ENCODE measurements at places on chromosomes 11 and 22.

GRCh38 chr11:100929377-100929776 is 200.2 kb downstream of the PGR start:
- DNase-seq: peak; percentile 69

DNA sequence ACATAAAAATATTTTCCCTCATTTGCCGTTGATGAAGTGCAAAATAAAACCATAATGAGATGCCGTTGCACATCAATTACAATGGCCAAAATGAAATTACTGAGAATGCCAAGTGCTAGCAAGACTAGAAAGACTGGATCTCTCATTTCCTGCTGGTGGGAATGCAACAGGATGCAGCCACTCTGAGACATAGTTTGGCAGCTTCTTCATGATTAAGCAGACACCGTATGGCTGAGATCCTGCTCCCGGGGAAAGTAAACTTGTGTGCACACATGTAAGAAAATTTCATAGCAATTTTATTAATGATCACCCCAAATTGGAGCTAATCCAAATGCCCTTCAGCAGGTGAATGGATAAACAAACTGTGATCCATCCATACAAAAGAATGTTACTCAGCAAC is 1013.2 kb downstream of the TBC1D22A start:
- DNase-seq: no peak

DNA sequence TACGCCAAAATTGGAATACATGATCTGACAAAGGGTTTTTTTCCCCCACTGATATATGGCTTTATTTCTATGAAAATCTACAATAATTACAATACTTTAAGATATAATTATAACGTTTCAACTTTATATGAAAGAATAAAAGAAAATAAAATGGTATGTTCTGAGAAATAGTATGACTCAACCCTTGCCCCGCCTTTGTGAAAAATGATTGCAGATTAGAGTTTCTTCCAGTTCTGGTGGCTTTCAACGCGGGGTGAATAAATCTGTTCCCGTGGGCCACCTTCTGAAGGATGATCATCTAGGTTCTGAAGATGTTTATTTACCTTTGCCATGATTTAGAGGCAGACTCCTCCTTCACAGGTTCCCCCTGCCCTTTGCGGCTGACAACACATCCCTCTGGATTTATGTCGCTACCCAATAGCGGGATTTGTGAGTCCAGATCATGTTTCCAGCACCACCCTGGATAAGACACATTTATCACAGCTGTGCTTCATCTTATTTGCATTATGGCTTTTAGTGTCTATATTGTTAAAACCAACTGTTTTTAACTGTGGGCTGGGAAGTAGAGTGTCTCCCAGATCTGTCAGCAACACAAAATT is 607.0 kb upstream of the KIRREL3 start:
- DNase-seq: no peak

DNA sequence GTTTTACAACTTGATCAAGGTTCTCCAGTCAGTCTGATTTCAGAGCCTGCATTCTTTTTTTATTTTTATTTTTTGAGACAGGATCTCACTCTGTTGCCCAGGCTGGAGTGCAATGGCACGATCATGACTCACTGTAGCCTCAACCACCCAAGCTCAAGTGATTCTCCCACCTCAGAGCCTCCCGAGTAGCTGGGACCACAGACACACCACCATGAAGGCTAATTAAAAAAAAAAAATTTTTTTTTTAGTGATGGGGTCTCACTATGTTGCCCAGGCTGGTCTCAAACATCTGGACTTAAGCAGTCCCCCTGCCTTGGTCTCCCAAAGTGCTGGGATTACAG is 117.2 kb upstream of the NAV2 start:
- DNase-seq: no peak

DNA sequence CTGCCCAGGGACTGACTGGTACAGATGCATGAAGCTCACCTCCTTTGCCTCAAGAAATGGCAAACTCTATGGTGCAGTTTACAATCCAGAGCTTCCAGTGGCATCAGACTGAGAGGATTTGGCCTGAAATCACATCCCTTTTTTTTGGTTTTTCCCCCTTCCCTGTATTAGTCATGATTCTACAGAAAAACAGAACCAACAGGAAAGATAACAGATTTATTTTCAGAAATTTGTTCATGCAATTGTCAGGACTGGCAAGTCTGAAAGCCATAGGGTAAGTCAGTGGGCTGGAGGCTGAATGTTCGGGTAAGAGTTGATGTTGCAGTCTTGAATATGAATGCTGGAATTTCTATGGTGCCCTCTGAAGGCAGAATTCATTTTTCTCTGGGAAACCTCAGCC is 12.0 kb upstream of the ZDHHC13 start:
- DNase-seq: peak; percentile 39

DNA sequence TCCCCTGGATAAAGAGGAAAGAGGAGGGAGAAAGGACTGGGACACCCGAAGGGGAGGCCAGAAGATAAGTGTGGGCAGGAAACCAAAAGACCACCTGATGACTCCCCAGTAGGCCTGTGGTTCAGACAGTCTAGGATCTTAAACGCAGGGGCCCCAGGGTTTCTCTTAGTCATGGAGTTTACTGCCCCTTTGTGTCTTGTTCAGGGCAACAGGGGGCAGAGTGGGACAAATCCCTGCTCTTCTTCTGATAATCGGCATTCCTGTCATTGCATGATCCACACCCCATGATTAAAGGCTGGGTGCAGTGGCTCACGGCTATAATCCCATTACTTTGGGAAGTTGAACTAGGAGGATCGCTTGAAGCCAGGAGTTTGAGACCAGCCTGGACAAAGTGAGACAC is 4.7 kb upstream of the TMPRSS13 start:
- DNase-seq: no peak

DNA sequence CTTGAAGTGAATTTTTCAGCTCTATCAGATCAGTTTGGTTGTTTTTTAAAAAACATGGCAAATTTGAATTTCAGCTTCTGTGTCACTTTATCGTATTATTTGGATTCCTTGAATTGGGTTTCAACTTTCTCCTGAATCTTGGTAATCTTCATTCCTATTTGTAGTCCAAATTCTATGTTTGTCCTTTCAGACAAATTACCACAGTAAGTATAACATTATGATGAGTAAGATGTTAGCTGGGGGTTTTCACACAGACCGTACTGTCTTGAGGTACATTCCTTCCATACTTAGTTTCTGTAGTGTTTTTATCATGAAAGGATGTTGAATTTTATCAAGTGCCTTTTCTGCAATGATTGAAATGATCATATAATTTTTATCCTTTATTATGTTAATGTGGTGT is 28.0 kb downstream of the OR5B17 start:
- DNase-seq: peak; percentile 14

GRCh38 chr11:33222052-33222750 is 35.0 kb upstream of the HIPK3 start:
- DNase-seq: no peak

DNA sequence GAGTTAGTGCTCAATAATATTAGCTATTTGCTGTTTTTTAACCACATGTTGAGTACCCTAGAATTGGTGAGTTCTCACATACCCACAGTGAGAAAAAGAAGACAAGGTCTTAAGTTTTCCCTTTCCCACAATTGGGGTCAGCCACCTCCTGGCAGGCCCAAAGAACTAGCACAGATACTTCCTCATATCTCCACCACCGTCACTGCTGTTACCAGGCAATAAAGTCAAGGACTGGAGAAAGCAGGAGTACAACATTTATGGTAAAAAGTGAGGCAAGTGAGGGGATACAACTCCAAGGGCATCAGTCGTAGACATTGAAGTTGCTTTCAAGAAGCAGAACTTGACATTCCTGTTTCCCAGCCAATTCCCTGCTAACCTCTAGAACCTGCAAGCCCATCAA is 19.6 kb downstream of the ELP4 start:
- no peak for DNase-seq

DNA sequence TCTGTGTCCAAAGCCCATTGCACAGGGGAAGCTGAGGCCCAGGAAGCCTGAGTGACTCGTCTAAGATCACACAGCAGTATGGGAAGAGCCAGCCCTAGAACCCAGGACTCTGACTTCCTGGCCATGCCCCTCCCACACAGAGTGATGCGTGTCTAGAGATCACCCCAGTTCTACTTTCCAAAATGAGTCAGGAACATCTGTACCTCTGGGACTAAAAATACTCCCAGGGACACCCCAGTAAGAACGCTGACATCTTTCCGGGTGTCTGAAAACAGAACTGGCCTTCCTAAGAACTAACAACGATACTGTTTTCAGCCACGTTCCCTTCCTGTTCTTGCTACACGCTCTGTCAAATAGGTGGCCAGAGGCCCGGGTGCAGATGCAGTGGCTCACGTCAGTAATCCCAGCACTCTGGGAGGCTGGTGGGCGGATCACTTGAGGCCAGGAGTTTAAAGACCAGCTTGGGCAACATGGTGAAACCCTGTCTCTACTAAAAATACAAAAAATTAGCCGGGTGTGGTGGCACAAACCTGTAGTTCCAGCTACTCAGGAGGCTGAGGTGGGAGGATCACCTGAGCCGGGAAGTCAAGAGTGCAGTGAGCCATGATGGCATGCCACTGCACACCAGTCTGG is 21.7 kb upstream of the PDGFB start:
- DNase-seq: peak; percentile 31

DNA sequence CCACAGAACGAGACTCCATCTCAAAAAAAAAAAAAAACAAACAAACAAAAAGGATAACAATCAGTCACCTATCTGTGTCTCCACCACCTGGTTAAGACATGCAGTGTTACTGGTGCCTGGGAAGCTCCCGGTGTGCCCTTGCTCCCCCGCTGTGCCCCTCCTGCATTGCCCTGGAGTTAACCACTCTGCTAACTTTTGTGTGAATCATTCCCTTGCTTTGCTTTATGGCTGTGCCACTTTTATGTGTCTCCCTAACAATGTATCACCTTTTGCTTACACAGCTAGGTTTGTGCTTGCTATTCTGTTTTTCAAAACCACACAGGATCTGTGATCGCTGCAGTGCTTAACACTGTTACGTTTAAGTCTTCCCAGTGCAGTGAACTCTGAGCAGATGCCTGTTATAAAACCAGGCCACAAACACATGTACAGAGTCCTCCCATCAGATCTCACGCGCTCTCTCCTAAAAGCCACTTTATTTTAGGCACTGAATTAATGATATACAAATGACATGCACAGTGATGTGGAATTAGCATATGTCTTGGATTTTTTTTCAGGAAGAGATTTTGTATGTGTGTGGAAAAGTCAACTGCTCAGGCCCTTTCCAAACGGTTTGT is 69.9 kb downstream of the BUD13 start:
- DNase-seq: no peak

DNA sequence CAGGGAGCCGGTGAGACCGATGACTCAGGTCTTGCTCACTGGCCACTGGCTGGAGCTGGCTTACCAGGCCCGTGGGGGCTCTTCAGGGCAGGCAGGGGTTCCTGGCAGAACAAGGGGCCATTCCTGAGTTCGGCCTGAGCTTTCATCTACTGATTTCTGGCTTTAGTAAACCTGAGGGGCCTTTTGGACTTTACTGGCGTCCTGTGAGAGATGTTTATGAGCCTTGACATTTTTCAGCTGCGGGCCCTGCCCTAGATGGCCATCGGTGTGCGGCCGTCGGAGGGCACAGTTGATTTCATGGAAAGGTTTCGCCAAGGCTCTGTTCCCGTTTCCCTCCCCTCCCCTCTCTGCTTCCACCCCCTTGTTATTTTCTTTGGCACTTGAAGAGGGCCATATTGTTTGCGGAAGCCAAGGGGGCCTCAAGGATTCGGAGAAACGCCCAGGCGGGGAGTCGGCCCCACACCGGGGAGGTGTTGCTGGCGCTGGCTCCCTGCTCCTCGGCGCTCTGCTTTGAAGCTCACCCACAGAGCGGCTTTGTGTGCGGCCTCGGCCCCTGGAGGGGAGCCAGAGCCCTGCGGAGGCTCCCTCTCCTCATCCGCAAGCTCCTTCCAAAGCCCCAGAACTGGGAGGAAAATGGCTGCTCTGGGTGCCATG is 17.7 kb downstream of the ELF5 start:
- DNase-seq: no peak

DNA sequence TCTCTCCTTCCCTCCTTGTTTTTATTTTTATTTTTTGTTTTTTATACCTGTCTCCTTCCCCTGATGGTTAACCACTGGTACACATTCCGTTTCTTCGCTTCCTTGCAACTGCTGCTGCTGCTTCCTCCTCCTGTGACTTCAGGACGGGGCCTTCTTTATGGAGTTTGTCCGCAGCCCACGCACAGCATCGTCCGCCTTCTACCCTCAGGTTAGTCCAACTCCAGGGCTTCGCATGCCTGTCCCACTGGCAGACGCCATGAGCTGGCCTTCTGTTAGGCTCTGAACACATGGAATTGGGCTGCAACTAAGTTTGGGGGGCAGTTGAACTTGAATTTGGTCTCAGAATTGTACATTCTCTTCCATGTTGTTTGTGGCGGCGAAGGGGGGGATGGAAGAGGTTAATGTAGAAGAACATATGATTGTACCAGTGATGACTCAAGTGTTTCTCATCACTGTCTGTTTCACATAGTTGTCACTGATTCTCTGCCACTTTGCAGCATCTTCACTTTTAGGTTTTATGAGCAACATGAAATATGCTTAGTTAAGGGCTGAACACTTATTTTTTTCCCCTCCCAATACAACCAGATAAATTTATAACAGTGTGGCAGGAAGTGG is 83.0 kb upstream of the YWHAH start:
- DNase-seq: no peak

DNA sequence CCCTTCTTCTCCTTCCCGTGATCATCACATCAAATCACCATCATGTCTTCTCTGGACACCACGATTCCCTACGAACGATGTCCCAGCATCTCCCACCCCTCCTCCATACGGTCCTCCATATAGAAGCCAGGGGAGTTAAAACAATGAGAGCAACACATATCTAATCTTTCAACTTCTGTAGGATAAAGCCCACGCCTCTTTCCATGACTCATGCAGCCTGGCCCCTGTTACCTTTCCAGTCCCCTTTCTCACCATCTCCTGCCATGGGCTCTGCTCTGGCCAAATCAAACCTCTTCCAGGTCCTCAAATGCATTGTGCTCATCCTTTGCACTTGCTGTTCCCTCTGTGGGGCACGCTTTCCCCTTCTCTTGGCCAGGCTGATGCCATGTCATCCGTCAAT is 23.6 kb downstream of the RPS6KA4 start:
- DNase-seq: no peak

DNA sequence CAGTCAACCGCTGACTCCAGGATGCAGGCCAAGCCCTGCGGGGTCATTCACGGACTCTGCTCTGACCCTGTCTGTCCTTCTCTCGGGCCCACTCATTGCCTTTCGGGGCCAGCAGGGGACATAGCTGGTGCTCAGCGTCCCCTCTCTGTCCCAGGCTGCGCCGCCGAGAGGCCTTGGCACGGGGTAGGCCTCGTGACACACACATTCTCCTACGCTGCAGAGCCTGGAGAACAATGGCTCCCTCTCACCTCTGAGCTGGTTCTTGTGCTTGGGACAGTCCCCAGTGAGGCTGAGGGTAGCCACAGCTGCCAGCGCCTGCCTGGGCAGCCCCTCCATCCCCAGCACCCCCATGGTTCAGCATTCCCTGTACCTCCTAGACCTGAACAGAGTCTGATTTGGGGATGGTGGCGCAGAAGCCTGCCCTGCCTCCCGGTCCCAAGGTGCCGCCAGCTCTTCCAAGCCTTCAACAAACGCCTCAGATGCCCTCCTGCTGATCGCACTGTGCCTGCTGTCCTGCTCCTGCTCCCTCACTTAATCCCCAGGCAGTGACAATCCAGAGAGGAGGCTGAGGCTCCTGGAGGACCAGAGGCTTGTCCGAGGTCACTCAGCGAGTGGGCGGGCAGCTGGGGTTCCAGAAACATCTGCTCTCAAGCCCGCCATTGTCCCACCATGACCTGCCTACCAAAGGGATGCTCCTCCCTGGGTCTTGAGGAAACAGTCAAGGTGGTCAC is 30.4 kb downstream of the DUSP8 start:
- DNase-seq: no peak

GRCh38 chr11:20208622-20209111 is 48.4 kb upstream of the DBX1 start:
- DNase-seq: no peak
